ENCODE measurements at places on chromosomes 7 and 10.

DNA sequence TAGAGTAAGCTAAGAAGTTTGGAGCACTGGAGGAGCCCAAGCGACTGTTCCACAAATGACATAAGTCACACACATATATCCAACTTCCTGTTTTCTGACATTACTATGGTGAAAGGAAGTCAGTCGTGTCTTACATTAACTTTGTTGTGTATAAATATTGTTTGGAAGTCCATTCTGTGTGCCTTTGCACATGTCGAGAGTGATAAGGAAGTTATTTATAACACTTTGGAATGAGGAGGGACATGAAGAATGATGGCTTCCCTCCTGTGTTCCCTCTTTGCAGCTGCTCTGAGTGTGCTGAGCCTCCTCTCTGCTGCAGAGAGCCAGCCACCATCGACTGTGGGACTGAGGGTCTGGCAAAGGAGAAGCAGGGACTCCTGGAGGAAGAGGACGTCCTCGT lies 40.4 kb upstream of the MGMT start:
- DNase-seq: no peak

- DNase-seq: no peak
These were observed 489.2 kb upstream of the ZMIZ1 start for GRCh38 chr10:78579576-78579975.

- peak; percentile 81 for DNase-seq
These were observed 36.8 kb downstream of the MYOF start for GRCh38 chr10:93445097-93445960.

DNA sequence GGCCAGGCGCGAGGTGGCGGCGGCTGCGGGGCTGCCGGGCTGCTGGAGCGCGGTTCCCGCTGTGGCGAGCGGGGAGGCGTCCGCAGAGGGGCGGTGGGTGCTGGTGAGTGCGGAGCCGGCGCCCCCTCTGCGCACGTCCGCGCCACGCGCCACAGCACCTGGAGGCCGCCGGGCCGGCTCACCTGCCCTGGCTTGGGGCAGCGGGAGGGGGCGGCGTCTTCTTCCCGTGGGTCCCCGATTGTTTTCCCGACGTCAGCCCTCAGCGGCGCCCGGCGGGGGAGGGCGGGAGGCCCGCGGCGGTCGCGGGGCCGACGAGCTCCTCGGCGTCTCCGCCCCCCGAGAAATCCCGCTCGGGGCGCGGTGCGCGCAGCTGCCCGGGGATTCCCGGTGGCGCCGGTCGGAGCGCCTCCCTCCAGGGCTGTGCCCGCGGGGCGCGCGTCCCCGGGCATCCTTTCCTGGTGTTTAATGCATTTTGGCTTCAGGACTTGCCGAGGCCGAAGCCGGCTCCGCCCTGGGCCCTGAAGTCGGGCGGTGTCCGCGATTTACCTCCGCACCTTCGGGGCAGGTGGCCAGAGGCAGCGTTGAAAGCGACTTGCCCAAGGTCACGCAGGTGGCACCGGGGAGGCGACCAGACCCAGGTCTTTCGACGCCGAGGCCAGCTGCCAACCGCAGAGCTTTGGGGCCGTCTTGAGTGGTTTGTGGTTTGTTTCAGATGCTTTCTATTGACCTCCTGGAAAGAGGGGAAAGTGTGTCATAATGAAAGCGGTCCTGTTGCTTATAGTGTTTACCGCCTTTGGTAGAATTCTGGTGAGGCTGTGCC lies 561 bp downstream of the PLEKHA1 start:
- DNase-seq: peak; percentile 49

- no peak for DNase-seq
These were observed 153.3 kb downstream of the LRRC4 start for GRCh38 chr7:127877951-127878350.

GRCh38 chr10:130809761-130810515 lies 501.6 kb downstream of the TCERG1L start:
- DNase-seq: no peak

All from NCI-H1417 (cell line).